Activated CD8-positive, alpha-beta memory T cell treated with anti-CD3 and anti-CD28 coated beads, Interleukin-2, amount 10 ng/mL, durations not matched to agents 7 days and 5 days (primary cell): ENCODE measurements at places on chromosomes 16 and 17. TPM values are rescaled to one million over a fixed set of nuclear protein-coding genes. Genes with fewer than 3 reads are reported as not detected.

The GP2 gene
- total RNA-seq, result not detected

The NUDT21 gene
- 279 TPM for total RNA-seq

The PPP1R1B gene
- total RNA-seq, result not detected

The TEX14 gene
- total RNA-seq, result 0.35 TPM

The CHTF8 gene
- total RNA-seq, result 133 TPM

The EIF3C gene
- 508 TPM for total RNA-seq

GRCh38 chr16:89537549-89537925 lies 22.9 kb upstream of the RPL13 start:
- no peak overlapping the region for H3K4me3 ChIP-seq
- no peak for DNase-seq
- H3K27me3 ChIP-seq, result no peaks in the 10 kb centered on the region
- peaks cover 27% of the 10 kb centered on the region for H3K4me1 ChIP-seq

GRCh38 chr17:12099412-12099811 lies 78.7 kb downstream of the MAP2K4 start:
- DNase-seq, result no peak
- H3K4me1 ChIP-seq, result no peaks in the 10 kb centered on the region
- H3K27me3 ChIP-seq, result no peaks in the 10 kb centered on the region
- H3K36me3 ChIP-seq, result peaks cover 31% of the 10 kb centered on the region

- H3K36me3 ChIP-seq, result peaks cover 15% of the 10 kb centered on the region
- H3K4me3 ChIP-seq, result no peak overlapping the region
- DNase-seq, result no peak
- H3K27me3 ChIP-seq, result no peaks in the 10 kb centered on the region
These were observed 29.6 kb upstream of the CDRT4 start for GRCh38 chr17:15496735-15497670.

GRCh38 chr17:9969301-9969935 lies 64.3 kb upstream of the RCVRN start:
- H3K27ac ChIP-seq, result no peak overlapping the region
- H3K27me3 ChIP-seq, result no peaks in the 10 kb centered on the region
- DNase-seq, result no peak
- H3K4me3 ChIP-seq, result no peak overlapping the region
- H3K36me3 ChIP-seq, result no peaks in the 10 kb centered on the region
- H3K4me1 ChIP-seq, result no peaks in the 10 kb centered on the region

- H3K27ac ChIP-seq, result no peak overlapping the region
- no peaks in the 10 kb centered on the region for H3K4me1 ChIP-seq
- no peak overlapping the region for H3K4me3 ChIP-seq
These were observed 149.5 kb downstream of the NTN1 start for GRCh38 chr17:9170853-9171252.

GRCh38 chr17:7559320-7560171 lies 996 bp downstream of the TNFSF13 start:
- H3K4me3 ChIP-seq, result no peak overlapping the region
- H3K27ac ChIP-seq, result no peak overlapping the region
- H3K36me3 ChIP-seq, result peaks cover 7% of the 10 kb centered on the region
- H3K4me1 ChIP-seq, result peaks cover 56% of the 10 kb centered on the region
- no peak for DNase-seq

- DNase-seq, result no peak
- peaks cover 5% of the 10 kb centered on the region for H3K4me1 ChIP-seq
- peaks cover 48% of the 10 kb centered on the region for H3K27me3 ChIP-seq
- H3K36me3 ChIP-seq, result no peaks in the 10 kb centered on the region
These were observed 2.0 kb upstream of the KRTAP2-3 start for GRCh38 chr17:41061964-41062363.

DNA sequence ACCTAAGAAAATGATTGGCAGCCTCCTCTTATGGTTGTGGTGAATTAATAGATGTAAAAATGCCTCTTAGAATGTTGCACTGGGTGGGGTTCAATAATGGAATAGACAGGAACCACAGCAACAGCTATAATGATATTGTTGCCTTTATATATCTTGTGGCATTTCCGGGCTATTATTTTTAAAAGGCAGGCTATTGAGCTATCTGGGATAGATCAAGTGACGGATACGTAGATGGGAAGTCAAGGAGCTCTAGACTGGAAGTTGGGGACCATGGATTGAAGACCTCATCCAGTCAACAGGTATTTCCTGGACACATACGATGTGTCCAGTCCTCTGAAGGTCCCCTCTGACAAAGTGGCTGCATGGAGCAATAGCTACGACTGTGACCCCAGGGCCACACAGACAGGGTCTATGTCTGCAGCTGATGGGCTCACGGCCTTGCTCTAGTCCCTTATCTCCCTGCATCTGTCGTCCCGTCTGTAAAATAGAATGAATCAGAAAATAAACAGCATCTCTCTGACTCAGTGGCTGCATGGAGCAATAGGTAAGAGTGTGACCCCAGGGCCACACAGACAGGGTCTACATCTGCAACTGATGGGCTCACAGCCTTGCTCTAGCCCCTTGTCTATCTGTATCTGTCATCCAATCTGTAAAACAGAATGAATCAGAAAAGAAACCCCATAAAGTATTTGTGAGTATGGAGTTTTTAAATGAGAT lies 117.7 kb upstream of the FOXF1 start:
- no peaks in the 10 kb centered on the region for H3K27me3 ChIP-seq
- H3K27ac ChIP-seq, result no peak overlapping the region
- no peaks in the 10 kb centered on the region for H3K36me3 ChIP-seq
- H3K4me3 ChIP-seq, result no peak overlapping the region
- H3K4me1 ChIP-seq, result no peaks in the 10 kb centered on the region
